ENCODE measurements at places on chromosomes 7 and 10.

DNA sequence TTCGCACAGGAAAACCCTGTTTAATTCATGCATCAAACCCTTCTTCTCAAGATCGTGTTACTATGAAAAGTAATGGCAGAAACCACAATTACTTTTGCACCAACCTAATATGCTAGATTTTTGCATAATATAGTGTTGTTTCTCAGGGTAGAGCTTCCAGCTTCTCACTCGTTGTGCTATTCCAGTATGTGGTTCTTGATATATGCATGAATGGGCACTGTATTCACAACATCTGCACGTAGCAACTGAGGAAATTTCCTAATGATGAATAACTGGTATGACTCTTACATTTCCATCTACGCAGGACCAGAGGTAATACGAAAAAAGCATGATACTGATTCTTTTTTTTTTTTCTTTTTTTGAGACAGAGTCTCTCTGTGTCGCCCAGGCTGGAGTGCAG, 326.6 kb upstream of the GALNT17 start:
- DNase-seq: no peak

DNA sequence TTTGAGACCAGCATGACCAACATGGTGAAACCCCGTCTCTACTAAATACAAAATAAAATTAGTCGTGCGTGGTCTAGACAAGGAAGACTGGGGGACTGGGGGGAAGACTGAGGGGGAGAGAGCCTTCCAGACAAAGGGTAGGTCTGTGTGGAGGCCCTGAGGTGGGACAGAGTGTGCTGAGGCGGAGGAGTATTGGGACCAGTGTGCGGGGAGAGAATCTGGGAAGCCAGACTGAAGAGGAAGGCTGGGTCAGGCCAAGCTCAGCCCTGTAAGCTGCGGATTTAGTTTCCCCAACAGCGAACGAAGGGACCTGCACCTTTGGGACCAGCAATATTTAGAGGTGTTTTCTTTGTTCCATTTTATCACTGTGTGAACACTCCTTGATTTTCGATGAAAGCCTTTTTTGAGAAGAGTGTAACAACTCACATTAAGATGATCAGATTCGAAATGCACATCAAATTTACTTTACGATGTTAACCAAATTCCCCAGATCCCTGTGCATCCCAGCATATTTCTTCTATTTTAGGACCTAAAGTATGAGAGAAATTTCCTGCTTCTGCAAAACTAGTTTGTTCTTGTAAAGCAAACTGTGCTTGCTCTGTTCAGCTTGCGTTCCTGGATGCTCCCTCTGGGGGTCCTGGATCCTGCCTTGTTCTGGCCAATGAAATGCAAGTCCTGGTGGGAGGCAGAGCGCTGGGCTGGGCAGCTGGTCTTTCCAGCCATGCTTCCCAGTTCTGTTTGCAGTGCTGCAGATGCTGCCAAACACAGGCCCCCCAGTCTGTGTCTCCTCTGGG, 39.4 kb downstream of the PLAU start:
- DNase-seq: no peak

GRCh38 chr7:66335318-66335717, 130.2 kb downstream of the TPST1 start:
- DNase-seq: no peak

DNA sequence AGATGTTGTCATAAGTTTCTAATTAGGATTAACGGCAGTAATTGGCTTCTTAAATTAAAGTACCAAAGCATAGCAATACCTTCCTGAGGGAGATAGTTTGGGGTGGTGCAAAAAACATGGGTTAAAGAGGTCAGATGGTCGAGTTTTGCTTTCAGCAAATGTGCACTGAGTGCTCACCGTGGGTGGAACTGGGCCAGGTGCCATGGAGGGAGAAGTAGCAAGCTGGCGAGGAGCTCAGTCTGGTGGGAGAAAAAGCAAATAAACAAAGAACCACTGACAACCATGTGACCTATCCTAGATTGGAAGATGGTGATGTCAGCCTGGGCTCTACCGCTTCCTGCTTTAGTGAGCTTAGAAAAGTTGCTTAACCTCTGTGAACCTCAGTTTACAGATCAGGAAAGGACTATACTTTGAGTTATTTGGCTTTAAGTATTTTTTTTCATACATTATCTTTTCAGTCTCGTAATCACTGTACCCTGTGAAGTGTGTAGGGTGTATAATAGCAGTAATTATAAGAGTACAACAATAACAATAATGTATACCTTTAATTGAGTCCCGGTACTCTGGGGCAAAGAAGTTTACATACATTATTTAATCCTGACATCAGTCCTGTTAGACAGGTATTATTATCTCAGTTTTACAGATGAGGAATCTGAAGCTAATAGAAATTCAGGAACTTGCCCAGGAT, 69.0 kb upstream of the PDCD4 start:
- no peak for DNase-seq

- DNase-seq: no peak
Measured at GRCh38 chr7:152046531-152046930, 21.1 kb downstream of the GALNT11 start.

- no peak for DNase-seq
Measured at GRCh38 chr10:78283069-78283682, 249.5 kb downstream of the RPS24 start.

DNA sequence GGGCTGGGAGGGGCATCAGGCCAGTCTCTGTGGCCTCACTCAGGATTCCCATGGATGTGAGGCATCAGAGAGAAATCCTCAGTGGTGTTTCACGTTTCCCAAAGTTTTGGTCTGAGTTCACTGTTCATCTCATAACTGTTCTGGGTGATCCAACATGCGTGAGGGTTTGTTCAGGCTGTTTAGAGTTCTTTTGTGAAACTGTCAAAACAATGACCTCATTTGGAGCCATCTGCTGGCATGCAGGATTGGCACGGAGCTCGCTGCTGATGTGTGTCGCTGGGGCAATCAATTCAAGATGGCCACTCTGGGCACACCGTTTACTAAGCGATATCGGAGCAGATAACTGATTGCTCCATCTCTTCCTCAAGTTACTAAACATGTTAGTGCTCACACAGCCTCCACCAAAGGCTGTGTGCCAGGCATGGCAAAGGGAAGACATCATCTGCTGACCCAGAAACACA, 365.6 kb downstream of the WDR11 start:
- DNase-seq: no peak

DNA sequence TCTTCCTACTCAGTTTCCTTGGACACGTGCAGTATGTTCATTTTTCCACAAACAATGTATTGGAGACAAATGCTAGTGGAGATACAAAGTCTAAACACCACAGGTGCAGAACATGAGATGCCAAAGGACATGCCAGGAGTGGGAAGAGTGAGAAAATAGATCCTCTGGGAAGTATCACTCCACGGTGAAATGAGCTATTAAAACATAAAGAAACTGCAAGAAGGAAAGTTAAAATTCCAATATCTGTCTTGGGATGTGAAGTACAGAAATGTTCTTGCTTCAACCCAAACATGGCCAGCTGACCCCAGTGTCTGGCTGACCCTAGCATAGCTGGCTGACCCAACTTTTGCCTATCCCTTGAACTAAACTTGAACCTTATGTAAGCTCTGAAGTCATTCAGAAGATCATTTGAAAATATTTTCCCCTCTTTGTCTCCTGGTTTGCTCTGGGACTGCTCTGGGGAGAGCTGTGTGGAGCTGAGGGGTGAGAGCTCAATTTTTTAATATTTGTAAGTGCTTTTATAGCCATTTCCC, 59.5 kb downstream of the FZD1 start:
- DNase-seq: no peak

GRCh38 chr10:113630929-113631533, 32.8 kb downstream of the NRAP start:
- DNase-seq: no peak

DNA sequence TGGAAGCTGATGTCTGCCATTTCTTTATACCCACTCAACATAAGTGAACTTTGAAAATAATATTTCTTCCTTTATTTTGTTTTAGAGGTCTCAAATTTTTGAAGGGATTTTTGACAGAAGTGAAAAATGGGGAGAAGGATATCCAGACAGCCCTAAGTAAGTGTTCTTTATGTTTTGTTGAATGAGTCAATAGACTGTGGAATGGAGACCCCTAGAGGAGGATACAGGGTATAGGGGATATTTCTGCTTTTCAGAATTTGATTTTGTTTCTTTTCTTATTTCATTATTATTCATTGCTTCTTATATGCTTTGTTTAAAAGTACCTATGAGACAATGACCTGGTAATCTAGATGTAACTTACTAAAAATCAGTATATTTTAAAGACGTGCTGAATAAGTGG, 34.4 kb downstream of the PLEKHA8 start:
- DNase-seq: no peak

DNA sequence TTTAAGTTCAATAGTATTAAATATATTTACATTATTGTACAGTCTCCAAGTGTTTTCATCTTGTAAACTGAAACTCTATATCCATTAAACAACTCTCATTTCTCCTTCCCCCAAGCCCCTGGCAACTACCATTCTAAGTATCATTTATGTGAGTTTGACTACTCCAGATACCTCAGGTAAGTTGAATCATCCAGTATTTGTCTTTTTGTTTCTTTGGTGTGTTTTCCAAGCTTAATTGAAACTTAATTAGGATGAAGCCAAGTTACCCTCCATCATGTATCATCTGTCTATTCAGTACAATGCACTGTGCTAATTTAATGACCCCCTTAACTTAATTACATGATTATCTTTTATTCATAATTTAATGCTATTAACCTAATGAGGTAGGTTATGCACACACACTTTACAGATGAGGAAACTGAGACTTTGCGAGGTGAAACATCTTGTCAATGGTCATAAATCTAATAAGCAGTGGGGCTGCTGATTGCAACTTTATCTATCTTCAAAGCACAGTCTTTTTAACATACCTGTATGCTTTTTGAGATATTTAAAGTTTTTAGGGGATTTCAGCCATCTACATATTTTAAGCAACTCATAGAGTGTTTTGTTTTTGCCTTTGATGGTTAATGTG, 663 bp downstream of the MACC1 start:
- DNase-seq: no peak

DNA sequence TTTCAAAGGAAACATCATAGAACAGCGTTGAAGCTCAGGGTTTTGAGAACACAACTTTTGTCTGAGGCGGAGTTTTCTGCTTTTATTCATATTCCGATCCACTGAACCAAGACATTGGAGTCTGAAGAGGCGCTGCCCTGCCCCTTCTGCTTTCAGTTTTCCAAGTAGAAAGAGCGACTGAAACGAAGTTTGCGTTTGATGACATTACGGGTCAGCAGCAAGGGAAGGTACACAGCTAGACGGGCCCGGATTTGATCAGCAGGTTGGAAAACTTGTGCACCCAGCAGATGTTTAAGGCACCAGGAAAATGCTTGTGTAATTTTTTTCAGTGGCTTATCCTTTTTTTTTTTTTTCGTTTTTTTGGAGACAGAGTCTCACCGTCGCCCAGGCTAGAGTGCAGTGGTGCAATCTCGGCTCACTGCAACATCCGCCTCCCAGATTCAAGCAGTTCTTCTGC, 720 bp downstream of the SUN1 start:
- DNase-seq: no peak

DNA sequence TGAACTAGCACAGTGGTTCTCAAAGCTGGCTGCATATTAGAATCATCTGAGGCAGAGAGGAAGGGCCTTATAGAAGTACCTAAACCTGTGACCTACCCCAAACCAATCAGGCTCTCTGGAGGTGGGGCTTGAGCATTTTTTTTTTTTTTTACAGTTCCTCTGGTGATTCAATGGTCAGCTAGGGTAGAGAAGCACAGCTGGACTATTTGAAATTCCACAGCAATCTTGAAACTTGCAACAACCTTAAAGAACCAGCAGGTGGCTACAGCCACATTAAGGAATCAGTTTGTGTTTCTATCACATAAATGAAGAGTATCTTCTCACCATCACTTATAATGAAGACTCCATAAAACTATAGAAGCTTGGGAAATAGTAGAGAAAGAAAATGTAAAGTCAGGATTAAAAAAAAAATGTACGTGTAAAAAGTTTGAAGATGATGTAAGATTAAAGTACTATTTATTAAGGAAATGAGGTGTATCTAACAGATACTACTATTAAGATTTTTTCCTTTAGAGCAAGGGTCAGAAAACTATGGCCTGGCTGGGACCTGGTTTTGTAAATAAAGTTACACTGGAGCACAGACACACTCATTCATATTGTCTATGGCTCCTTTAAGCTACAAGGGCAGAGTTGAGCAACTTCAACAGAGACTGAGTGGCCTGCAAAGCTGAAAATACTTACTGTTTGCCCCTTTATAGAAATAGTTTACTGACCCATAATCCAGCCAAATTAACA, 3.8 kb downstream of the RTKN2 start:
- no peak for DNase-seq

DNA sequence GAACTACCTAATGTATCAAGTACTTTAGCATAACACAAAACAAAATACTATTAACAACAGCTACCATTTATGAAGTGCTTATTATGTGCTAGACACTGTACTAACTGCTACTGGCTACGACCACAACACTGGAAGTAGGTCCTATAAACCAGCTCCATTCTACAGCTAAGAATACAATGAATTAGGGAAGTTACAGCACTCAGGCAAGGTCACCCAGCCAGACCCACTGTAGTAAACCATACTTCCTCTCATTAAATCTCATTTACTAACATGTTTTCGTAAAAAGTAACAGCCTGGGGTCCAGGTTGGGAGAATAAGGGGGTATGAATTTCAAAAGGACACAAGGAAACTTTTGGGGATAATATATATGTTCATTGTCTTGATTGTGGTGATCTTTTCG, 25.4 kb downstream of the NAPEPLD start:
- no peak for DNase-seq

GRCh38 chr10:71268758-71269157, 50.3 kb upstream of the SLC29A3 start:
- DNase-seq: no peak

GRCh38 chr7:139773371-139773770, 4.4 kb downstream of the HIPK2 start:
- no peak for DNase-seq

DNA sequence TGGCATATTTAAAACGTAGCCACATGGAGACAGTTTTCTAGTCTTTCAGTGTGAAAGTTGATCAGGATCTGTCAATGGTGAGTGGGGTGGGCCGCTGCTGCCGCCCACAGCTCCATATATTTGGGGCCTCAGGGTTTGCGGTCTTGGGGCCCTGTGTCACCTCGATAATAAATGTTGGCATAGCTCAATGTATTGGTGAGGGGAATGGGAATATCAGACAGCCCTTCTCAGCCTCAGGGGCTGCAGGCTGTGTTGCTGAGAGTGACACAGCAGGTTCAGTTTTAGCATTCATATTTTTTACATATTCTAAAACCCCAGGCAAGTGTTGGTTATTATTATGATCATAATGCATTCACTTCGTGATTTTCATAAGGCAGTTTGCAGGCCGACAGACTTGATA, 5.3 kb downstream of the CDH23 start:
- no peak for DNase-seq
